ENCODE measurements at places on chromosomes 5 and 9.
A peak's percentile ranks its signal among the peaks of the same experiment; 100 is the strongest.

DNA sequence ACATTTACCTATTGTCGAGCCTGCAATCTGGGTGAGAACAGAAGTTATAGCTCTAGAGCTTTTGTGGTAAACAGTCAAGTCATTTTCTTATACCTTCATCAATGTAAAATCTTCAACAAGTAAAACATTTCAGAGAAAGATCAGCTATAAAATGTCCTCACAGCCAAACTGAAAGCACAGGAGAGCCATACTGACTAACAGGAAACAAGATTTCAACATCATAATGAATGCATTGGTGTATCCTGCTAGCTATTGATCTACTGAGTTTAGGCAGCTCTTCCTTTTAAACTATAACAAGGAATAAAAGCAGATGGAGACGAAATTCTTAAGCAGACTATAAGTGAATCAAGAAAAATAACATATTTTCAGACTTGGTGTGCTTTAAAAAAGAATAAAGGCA, 1522.9 kb upstream of the WWC1 start:
- no peak for DNase-seq

DNA sequence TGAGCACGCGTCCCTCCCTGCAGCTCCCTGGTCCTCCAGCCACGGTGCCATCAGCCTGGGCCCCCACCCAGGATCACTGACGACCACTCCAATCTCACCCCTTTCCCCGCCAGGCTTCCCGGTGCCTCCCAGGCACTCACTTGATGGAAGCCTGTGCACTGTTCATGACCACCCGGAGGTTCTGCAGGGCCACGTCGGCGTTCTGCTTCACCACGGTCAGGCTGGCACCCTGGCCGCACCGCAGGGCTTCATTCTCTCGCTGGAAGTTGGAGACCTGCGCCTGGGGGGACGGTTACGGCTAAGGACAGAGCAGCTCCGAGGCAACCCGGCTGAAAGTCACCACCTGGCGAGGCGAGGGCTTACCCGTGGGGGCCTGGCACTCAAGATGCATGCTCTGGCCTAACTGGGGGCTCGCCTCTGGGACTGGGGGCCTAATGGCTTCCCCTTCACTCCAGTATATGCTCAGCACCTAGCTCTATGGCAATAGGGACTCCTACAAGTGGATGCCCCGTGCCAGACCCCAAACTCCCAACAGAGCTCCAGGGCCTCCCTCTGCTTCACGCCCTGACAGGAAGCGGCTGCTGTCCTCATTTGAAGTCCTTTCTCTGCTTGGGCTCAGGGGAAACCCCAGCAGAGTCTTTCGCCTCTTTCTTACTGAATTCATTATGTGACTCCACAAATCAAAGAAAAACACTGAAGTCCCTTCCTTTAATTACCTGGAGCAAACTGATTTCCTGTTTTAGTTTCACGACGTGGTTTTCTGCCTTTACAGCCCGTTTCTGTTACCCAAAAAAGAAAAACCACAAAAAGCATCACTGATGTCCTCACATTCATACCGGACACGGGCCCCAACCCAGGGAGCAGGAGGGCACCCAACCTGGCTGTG, 4.2 kb upstream of the SNAPC4 start:
- DNase-seq = no peak

GRCh38 chr5:78557601-78558000, 91.0 kb downstream of the LHFPL2 start:
- DNase-seq = no peak

DNA sequence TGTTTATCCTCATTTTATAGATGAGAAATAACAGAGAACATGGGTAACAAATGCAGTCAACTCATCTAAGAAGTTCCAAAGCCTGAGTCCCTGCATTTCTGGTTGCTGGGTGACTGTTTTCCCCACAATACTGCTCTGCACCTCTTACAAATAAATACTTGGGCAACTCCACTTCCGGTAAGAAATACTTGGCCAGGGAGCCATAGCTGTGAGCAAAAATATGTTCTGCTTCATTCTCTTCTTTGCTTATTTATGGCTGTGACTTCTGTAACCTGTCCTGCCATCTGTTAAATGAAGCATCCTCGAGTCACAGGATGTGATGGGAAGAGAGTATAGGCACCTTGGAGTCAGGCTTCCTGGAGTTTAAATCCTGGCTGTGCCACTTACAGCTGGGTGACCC, 49.9 kb downstream of the GDNF start:
- DNase-seq = no peak

DNA sequence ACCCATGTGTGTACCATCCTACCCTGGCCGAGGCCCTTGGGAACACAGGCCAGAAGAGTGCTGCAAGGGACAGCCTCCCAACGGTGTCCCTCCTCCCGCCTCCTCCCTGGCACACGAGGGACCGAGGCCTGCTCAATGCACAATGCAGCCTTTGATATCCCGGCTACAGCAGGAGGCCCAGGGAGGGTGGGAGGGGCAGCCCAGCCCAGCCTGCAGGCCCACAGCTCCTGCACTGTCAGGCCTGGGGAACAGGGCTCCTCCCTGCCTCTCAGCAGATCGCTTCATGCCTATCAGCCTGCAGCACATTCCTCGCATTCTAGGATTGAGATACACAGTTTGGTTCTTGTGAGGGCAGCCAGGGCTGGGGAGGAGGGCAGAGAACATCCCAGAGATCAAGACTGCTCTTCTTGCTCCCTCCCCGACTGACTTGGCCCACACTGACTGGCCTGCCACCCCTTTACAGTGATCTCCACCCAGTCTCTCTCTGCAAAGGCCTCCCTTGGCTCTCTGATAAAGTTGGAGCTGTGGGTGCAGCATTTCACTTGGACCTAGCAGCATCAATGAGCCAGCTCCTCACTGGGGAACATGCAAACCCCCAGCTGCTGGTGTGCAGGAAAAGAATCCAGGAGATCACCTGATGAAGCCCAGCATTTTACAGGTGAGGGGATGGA, at the start of gene SH3TC2:
Gene SH3TC2, minus strand, starts transcription at position 46 of the 671 bp plus-strand sequence. Its CDS starts 40 bp downstream, at position 6.
- DNase-seq = peak; percentile 68

- DNase-seq = no peak
Measured at GRCh38 chr9:87609002-87609401, 111.3 kb downstream of the DAPK1 start.

GRCh38 chr5:5116956-5117355, 23.2 kb upstream of the ADAMTS16 start:
- no peak for DNase-seq

- no peak for DNase-seq
Measured at GRCh38 chr5:85628153-85628552, 989.6 kb upstream of the COX7C start.

DNA sequence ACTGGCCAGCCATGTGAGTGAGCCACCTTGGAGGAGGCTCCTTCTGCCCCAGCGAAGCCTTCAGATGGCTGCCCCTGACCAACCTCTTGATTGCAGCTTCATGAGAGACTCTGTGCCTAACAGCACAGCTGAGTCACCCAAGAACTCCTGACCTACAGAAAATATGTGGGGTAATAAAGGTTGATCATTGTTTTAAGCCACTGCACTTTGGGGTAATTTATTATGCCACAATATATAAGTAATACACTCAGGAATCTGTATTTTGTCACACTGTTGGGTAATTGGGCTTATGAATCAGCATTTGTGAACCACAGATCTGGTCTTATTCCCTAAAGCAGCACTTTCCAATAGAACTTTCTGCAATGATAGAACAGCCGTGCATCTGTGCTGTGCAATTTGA, 24.4 kb upstream of the VDAC1 start:
- peak; percentile 64 for DNase-seq

GRCh38 chr5:149893403-149893931, 51.1 kb downstream of the PDE6A start:
- DNase-seq = no peak

GRCh38 chr5:4873652-4874051, 266.5 kb upstream of the ADAMTS16 start:
- DNase-seq = peak; percentile 20

DNA sequence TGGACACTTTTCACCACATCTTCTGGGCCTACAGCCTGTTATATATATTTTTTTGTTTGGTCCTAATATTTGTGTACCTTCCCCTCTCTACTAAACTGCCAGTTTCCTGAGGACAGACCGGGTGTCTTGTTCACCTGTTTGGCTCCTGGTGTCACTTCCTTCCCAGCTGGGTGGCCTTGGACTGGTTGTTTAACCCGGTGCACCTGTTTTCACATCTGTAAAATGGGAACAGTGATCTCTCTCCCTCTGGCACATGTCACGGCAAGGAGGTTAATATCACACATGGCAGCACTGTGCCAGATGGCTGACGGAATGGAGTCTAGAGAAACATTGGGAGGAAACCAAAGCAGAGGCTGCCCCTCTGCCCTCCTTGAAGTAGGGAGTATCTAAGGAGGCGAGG, 79.7 kb downstream of the DAB2IP start:
- no peak for DNase-seq

- no peak for DNase-seq
Measured at GRCh38 chr9:132108728-132109127, 29.1 kb upstream of the MED27 start.

DNA sequence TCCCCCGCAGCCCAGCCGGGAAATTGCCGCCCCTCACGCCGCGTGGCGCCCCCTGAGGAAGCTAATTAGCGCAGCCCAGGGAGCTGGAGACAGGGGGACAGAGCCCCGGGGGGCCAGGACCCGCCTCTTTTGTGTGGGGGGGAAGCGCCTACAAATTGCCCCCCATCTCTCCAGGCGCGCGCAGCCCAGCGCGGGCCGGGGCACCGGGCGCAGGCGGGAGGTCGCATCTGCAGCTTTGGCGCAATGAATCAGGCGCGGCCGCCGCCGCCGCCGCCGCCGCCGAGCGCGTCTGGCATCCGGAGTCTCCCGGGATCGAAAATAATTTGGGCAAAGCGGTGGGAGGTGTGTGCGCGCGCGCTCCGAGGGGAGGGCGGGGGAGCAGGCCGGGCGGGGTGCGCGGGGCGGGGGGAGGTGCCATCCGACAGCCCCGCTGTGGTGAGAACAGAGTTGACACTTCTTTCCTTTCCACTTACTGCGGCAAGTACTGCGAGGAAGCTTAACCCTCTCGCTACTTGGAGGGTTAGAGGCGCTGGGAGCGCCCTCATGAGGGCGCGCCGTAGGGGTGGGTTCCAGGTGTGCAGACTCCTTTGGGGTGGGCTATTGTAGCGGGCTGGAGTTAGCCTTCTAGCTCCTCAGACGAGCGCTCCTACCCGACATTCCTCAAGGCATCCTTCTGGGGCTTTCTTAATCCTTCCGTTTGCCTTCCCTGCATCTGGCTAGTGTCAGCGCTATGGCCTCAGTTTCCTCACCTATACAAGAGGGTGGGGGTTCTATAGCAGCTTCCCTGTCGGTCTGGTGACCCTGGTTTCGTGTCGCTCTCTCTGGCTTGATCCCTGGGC, 63.1 kb downstream of the CXXC5 start:
- peak; percentile 83 for DNase-seq

DNA sequence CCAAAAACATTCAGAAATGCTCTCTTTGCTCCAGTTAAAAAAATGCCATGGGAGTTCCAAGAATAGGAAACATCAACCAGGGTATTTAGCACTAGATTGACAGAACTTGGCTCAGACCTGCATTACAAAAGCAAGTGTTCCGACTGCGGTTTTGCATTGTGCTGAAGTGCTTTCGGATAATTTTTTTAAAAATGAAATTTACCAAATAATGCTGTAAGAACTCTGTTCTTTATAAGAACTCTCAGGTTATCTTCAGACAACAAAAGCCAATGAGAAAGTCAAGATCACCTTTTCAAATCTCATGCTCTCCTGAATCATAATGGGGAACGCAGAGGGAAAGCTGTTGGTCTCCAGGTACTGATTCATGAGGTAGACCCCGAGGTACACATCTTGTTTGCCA, 483 bp upstream of the PLPP6 start:
- peak; percentile 73 for DNase-seq

DNA sequence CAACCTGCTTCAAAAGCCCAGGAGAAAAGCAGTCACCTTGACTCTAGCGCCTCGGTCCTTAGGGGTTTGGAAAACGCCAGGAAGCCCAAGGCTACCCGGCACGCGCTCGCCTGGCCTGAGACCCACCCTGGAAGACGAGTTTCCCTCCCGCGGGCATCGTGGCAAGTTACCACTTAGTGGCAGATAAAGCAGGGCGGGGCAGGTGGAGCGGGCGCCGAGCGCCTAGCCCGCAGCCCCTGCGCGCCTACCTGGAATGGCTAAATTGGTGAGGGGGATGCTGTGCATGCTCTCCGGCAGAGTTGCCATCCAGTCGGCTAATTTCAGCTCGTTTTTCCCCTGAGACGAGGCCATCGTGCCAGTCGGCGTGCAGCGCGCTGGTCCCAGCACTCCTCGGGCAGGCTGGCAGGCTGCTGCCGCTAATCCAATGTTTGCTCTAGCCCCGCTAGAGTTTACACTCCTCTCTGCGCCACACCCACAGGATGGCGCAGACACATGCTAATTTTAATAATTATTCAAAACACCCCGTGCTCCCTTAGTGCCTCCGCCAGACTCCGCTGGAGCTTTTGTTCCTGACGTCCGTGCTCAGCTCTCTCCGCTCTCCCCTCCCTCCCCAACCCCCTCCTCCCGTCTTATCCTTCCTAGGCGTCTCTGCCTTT, at the start of gene PLCXD3:
Gene PLCXD3, minus strand, starts transcription at position 426 of the 656 bp plus-strand sequence. Its CDS starts 75 bp downstream, at position 351.
- peak; percentile 19 for DNase-seq

- DNase-seq = peak; percentile 65
Measured at GRCh38 chr5:139747583-139748504, 47.8 kb upstream of the PSD2 start.

DNA sequence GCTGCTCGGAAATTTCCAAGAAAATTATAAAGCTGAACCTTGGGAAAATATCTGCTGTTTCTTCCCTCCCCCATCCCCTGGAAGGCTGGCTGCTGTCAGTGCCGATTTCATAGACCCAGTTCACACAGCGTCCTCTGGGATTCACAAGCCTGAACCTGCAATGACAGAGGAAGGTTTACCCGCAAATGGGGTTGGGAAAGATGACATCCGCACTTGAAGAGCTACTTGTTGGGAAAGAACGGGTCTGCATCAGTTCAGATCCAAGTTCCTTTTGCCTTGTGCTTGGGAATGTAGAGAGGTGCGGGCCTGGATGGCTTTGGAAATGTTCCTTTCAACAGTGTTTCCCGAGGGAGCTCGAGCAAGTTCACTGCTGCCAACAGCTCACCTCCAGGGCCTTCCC, 13.9 kb downstream of the PCDH12 start:
- no peak for DNase-seq

DNA sequence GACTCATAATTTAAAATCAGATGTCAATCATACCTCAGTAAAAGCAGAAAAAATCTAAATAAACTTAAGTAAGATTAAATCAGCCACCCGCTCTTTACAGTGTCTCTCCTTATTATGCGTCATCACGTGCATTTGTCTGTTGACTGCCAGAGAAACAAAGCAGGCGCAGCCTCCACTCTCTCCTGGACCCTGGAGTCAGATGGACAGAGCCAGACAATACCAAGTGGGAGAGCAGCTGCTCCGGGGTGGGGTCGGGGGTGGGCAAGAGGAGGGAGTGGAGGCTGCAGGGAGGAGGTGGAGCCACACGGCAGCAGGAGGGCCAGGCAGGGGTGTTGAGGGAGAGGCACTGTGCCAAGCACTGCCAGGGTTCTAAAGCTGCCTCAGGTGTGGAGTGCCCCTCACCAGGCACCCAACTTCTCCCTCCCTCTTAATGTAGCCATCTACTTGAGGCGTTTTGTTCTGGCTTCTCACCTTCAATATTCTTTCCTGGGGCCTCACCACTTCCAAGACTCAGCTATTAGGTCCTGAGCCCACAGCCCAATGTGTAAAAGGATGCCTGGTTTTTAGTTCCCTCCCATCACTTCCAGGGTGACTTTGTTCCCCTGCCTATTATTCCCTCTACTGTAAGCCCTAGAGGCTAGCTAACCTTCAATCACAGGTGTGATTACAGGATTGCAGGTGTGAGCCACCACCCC, 96.3 kb downstream of the GLDC start:
- DNase-seq = no peak

- no peak for DNase-seq
Measured at GRCh38 chr5:57349214-57349613, 133.4 kb downstream of the ACTBL2 start.

- DNase-seq = peak; percentile 64
Measured at GRCh38 chr5:127875235-127876021, 172.2 kb downstream of the CCDC192 start.

- no peak for DNase-seq
Measured at GRCh38 chr9:99509900-99510535, 287.9 kb downstream of the SEC61B start.
